Amniotic epithelial cell (primary cell): ENCODE measurements at places on chromosomes 16 and 17.
A peak's percentile ranks its signal among the peaks of the same experiment; 100 is the strongest.

- DNase-seq: peak; percentile 55
Observed at GRCh38 chr17:72380120-72380519, 259.3 kb downstream of the SOX9 start.

DNA sequence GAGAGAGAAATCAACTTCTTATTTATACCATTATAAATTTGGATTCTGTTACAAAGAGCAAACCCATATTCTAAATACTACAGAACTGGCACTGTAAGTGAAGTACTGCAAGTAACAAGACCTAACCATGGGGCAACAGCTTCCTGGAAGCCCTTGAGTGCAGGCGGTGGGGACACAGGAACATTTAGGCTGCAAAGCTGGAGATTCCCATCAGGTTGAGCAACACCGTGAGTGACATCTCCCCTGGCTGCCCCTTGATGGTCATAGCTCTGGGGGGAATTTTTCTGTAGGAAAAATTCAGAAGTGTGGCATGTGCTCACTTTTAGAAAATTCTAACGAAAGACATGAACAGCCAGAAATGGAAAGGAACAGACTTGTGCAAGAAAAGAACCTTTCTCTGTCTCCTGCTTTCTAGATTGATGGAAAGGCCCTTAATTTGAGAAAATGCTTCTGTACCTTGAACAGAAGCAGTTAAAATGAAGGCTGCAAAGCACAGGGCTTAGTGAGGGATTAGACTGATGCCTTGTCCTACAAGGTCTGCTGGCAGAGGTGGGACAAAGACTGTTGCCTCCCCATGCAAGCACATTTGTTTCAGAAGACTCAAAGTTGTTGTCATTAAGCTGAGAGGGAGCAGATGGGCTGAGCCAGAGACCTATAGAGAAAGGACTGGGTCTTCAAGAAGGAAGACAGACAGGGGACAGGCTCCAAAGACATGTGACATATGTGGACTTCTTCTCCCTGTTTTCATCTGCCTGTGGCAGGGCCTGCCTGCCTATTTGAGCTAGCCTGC, 380.8 kb downstream of the SLC39A11 start:
- no peak for DNase-seq

GRCh38 chr16:86735727-86736126, 157.4 kb downstream of the FOXL1 start:
- no peak for DNase-seq

GRCh38 chr16:50393858-50394802, 25.3 kb upstream of the BRD7 start:
- DNase-seq: no peak

- DNase-seq: no peak
Observed at GRCh38 chr17:31808521-31809050, 50.5 kb downstream of the COPRS start.

GRCh38 chr16:65176603-65177002, 54.7 kb upstream of the CDH11 start:
- peak; percentile 46 for DNase-seq
